Mesenteric fat pad (tissue), 1 donor: ENCODE measurements at places on chromosomes 16 and 17. TPM values are rescaled to one million over a fixed set of nuclear protein-coding genes. Genes with fewer than 3 reads are reported as not detected.

DNA sequence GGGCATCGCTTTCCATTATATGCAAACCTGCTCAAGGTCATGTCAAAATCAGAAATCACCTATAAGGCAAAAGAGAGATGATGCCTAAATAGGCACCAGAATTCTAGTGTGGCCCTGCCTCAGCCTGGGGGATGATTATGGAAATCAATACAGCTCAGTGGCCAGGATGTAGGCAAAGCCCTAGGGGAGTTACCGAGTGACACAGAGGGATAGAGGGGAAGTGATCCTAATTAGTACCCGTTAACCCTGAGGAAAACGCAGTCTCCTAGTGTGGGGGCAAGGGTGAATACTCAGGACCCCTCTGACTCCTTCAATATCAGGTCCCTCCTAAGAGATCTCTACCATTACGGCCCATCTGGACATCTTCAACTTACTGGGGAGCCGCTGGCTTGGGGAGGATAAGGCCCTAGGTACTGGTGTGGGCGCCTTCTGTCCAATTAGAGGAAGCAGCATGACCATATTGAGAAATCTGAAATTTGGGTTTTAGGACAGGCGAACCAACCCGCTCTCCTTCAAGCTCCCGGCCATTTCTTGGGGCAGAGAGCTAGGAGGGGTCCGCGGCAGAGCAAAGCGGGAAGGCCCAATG, 725 bp downstream of the NT5C3B start:
- DNase-seq = no peak

Gene CD300LB
- 1.3 TPM for total RNA-seq

GRCh38 chr17:66943484-66943883, 21.0 kb upstream of the CACNG4 start:
- DNase-seq = no peak

Gene GAS7
- total RNA-seq = 81.5 TPM

DNA sequence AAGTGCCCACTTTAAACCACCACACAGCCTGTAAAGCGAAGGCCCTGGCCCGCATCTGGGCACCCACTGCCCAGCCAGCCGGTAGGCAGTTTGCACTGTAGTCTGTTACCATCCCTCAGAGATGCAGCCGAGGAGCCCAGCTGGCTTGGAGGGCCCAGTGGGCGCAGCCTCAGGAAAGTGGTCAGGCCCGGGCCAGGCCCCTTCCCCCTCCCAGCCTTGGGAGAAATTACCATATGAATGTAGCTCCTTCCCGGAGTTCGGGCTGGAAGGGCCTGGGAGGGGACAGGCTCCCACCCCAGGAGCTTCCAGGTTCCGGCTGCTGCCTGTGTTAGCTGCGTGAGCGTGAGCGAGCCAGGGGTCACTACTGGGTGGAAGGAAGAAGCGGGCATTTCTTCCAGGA, 325.4 kb downstream of the SEC14L1 start:
- no peak for DNase-seq

Gene C17orf78
- total RNA-seq = not detected

Gene ODAD4
- 0.48 TPM for total RNA-seq

DNA sequence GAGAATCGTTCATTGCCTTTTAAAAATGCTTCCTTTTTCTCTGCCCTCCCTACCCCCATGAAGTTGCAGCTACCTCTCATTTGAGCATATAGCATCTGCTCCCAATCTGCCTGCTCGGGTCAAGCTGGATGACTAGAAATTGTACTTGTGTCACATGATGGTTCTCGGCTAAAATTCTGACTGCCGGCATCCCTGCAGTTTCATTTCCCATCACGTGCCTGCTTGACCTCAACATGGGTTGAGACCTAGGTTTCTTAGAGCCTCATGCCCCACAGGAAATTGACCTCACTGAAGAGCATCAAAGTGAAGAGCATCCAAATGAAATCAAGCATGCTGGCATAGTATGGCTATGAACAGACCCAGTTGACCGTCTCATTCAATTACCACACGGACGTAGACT, 581.6 kb upstream of the PSMD7 start:
- no peak for DNase-seq

GRCh38 chr17:75557075-75557851, 30.3 kb upstream of the MYO15B start:
- no peak for DNase-seq

GRCh38 chr17:78791840-78792709, 10.0 kb upstream of the CYTH1 start:
- DNase-seq = no peak

- no peak for DNase-seq
These were observed 33.3 kb upstream of the ANKFN1 start for GRCh38 chr17:56119936-56120335.

Gene PLD2
- 22.8 TPM for total RNA-seq

DNA sequence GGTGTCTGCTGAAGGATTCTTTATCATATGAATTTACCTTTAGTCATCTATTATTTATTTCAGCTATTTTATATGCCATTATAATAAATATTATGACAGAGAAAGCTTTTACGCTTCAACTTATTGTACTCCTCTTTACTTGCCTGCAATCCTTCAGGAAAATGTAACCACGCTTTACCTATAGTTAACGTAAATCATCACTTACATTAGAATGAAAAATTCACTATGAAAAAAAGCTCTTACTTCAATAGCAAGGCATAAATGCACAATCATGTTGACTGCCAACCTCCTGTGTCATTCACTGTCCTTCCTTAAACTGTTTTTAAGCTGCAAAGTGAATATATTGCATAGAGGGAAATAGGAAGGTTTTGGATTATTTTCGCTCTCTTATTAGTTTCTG, 277.9 kb downstream of the WWOX start:
- DNase-seq = no peak

Gene SKAP1
- 1.1 TPM for total RNA-seq

Gene CYBA
- total RNA-seq = 183 TPM

Gene KRTAP4-4
- total RNA-seq = not detected

Gene SUPT4H1
- total RNA-seq = 61.9 TPM

GRCh38 chr17:34584805-34585416, 5.5 kb downstream of the TMEM132E start:
- no peak for DNase-seq

GRCh38 chr17:61770752-61771533, 92.4 kb downstream of the BRIP1 start:
- DNase-seq = no peak

Gene KCNH6
- total RNA-seq = not detected

DNA sequence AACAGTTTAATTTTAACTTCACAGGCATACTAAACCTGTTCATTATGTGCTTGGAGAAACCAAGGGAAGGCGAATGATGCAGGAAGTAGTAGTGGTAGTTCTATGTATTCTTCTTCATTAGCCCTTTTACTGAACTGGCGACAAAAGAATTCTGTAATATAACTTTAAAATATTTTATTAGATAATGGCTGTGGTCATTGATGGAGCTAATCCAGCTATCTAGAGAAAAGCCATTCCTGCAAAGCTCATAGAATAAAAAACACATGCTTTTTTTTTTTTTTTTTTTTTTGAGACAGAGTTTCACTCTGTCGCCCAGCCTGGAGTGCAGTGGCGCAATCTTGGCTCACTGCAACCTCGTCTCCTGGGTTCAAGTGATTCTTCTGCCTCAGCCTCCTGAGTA, 23.5 kb downstream of the TANC2 start:
- no peak for DNase-seq

DNA sequence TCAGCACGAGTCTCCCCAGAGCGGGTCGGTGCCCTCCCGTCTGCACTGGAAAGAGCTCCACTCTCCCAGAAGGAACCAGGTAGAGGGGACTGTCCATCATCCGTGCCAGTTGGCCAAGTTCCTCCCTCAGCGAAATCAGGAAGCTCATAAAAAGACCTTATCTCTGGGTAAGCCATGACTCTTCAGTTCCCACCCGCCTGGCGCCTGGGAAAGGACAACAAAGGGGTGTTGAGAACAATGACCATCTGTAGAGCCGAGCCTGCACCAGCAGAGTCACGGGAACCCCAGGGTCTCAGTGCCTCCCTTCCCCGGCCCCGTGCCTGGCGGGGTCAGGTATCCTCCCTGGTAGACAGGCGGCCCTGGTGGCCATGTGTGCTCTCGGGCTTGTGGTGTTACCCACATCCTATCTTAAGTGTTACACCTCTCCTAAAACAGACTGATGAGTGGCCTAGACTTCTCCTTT, 190.7 kb downstream of the AXIN2 start:
- no peak for DNase-seq

DNA sequence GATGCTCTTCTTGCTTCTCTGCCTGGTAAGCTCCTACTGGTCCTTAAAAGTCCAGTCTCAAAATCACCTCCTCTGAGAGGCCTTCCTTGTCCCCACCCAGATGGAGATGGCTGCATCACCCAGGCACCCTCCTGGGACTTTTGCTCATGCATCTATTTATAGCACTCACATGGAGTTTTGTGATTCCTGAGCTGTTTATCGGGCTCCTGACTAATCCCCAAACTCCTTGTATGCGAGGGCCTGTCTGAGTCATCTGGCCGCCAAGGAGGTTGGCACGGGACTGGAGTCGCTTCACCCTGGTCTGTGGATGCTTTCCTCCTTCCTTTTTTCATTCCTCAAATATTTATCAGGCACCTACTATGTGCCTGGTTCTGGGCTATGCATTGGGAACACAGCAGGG, 2.3 kb upstream of the MAP2K3 start:
- no peak for DNase-seq

- no peak for DNase-seq
These were observed 11.2 kb downstream of the SLC16A3 start for GRCh38 chr17:82239926-82240505.
